ENCODE measurements at places on chromosomes 5 and 9.
A peak's percentile ranks its signal among the peaks of the same experiment; 100 is the strongest.

- DNase-seq = no peak
Observed at GRCh38 chr5:80754900-80755299, 100.1 kb upstream of the DHFR start.

GRCh38 chr5:5585751-5586341, 163.4 kb downstream of the ICE1 start:
- no peak for DNase-seq

DNA sequence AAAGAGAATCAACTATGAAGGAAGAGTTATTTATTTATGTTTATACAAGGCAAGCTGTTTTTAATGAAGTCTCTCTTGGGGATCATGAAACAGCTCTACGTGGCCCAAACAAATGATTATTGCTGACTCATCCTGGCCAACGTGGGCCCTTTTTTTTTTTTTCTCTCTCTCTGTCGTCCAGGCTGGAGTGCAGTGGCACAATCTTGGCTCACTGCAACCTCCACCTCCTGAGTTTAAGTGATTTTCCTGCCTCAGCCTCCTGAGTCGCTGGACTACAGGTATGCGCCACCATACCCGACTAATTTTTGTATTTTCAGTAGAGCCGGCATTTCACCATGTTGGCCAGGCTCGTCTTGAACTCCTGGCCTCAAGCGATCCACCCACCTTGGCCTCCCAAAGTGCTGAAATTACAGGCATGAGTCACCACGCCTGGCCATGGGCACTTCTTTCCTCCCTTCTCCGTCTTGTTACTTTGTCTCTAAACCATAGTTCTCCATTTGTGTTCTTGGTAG, 98.3 kb downstream of the BASP1 start:
- no peak for DNase-seq

DNA sequence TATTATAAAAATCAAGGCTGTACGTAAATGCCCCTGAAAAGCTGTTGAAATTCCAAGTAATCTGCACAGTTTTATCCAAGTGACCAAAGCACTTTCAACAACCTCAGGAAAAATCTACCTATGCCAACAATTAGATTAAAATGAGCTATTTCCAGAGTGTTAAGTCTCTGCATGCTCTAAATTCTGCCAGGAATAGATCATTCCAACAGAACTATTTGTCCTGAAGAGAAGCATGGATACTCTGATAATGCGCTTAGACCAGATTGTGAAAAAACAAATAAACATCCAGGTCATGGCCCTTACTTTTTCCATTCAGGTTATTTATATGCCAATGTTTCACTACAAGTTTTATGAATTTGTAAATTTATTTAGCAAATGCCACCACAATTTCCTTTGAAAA, 59.1 kb downstream of the PLK2 start:
- DNase-seq = no peak

DNA sequence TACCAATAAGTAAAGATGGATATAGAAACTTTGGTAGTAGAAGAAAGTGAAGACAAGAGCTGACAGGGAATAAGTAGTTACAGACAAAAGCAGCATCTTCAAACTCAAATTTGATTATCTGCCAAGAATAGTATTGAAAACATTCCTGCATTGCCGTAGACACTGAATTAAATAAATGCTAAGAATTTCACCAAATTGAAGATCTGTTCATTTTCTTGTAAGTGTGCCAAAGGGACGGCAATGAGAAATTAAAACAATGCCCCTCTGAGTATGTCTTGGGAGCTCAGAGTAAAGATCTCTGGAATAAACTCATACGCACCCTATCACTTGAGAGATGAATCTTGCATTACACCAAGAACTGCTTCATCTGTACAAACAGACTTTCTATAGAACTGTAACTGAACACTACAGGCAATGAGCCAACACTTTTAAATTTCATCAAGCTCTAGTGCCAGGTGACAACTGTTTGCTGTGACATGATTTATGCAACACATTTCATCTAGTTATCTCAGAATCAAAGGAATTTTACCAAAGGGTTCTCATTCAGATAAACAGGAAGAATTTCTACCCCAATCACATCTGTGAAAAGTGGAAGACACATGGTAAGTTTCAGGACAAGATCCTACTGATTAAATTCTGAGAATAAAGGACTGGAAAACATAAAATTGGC, 66.9 kb downstream of the RFX3 start:
- DNase-seq = no peak

- DNase-seq = no peak
Observed at GRCh38 chr5:181203093-181203711, 1.8 kb downstream of the TRIM7 start.

DNA sequence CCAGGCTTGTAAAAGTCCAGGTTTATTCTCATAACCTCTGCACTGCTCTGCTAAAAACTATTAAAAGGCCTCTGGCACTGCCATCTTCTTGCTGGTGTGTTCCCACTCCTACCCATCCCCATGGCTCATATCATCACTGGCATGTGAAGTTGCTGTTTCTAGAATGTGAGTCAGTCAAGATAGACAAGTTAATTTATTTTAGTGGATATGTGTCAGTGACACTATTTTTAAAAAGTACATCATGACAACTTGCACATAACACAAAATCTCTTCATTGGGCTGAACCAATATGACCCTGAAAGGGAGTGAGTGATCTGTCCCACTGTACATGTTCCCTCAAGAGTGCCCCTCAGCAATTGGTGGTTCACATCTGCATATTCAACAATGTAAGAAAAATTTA, 299.7 kb downstream of the NFIB start:
- no peak for DNase-seq

- DNase-seq = no peak
Observed at GRCh38 chr9:113341712-113342410, 1.8 kb upstream of the WDR31 start.

DNA sequence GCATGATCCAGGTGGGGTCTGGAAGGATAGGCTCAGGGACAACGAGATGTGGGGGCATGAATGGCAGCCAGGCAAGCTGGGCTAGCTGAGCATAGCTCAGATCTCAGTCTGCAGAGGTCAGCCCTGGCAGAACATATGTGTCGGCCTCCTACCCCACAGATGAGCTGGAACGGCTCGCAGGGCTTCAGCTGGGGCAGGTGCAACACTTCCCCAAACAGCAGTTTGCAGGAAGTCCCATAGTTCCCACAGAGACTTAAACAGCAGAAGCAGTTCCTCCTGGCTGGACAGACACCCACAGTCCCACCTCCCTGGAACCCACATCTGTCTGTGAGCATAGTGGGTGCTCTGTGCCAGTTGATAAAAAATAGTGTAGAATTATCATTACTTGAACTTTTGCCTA, 404.6 kb downstream of the GADD45G start:
- DNase-seq = peak; percentile 16

GRCh38 chr9:129487658-129488483, 133.0 kb downstream of the C9orf50 start:
- DNase-seq = no peak

DNA sequence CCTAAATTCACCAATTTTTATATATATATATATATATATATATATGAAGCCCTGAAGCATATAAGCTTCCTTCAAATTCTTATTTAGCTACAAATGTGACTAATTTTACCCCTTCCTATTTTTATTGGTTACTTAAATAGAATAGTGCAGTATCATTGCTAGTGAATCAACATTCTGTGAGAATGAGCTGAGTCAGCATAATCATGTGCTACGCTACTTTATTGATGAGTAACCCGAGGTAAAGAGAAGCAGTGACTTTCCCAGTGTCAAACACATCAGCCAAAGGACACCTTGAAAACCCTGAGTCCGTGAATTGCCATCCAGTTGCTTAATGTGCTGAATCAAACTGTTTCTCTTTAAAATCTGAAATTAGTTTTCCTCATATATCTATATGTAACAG, 546.2 kb downstream of the DMRTA1 start:
- no peak for DNase-seq

- no peak for DNase-seq
Observed at GRCh38 chr5:111856876-111857466, 100.0 kb upstream of the NREP start.

- no peak for DNase-seq
Observed at GRCh38 chr9:37925786-37926736, 22.1 kb upstream of the SLC25A51 start.

- DNase-seq = no peak
Observed at GRCh38 chr5:95847261-95847592, 24.7 kb upstream of the GLRX start.

GRCh38 chr5:171351536-171352073, 36.0 kb upstream of the NPM1 start:
- no peak for DNase-seq

DNA sequence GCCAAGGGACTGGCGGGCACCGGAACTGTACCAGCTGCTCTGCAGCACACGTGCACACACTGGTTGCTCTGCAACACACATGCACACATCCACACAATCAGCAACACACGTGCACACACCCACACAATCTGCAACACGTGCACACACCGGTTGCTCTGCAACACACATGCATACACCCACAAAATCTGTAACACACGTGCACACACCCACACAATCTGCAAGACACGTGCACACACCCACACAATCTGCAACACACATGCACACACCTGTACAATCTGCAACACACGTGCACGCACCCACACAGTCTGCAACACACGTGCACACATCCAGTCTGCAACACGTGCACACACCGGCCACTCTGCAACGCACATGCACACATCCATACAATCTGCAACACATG, 17.9 kb downstream of the PLEKHG4B start:
- DNase-seq = no peak

DNA sequence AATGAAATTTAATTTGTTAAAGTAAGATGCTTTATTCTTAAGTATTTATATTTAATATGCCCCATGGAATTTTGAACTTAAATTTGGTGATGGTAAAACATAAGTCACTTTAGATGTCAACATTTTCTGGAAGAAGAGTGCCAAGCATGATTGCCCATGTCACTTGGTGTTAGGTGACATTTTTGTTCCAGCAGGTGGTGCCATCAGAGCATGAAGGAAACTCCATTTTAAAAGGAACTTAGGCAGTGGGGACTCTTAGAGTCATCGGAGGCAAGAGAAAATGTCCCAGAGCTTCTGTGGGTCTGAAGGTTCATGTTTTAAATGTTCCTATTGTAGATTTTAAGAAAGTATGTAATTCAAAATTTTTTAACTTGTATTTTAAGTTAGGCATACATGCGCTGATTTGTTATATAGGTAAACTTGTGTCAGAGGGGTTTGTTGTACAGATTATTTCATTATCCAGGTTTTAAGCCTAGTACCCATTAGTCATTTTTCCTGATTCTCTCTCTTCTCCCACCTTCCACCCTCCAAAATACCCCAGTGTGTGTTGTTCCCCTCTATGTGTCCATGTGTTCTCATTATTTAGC, 789.3 kb downstream of the SEMA5A start:
- DNase-seq = no peak

- DNase-seq = no peak
Observed at GRCh38 chr5:76403766-76404222, 709 bp downstream of the IQGAP2 start.

DNA sequence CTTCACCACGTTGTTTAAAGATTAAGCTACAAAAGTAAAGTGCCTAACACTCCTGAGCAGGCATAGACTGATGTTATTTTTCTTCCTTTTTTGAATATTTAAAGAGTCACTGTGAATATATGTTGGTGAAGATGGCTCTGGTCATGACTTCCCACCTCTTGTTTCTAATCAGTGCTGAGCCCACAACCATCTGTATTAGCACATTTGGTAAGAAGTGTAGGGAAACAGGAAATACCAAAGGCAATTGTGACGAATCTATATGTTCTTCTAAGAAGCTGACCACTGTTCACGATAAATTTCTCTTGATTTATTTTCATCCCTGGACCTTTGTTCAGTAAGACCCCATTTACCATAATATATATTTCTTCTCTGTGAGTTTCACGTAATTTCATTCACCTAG, 108.3 kb upstream of the PCA3 start:
- no peak for DNase-seq

DNA sequence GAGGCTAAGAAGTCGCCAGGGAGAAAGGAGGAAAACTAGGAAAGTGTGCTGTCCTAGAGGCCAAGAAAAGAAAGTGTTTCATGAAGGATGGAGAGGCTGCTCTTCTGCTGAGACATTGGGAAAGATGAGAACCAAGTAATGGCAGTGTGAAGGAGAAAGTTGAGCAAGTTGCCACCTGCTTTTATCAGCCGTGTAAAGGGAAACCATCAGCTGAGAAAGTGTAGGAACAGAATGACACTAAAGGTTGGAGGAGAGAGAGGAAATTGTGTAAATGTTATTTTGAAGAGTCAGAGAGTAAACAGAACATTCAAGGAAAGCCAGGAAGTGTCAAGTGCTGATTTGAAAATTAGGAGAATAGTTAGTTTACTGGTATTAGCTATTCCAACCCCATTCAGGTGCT, 125.0 kb downstream of the CEMIP2 start:
- no peak for DNase-seq

DNA sequence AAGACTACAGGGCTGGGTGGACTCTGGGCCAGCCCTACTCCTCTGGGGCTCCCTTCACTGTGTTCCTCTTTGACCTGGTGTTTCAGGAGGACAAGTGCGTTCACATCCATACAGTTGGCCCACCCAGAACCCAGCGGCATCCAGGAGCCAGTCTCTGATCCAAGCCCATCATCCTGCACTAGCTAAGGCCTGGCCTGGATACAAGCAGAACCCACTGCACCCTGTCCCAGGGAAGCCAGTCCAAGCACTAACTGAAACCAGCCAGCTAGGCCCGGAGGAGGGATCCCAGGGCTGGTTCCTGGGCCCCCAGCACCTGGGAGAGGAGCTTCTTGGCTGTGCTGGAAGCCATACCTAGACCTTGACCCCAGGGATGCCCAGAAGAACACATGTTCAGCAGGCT, 4.1 kb upstream of the GBGT1 start:
- no peak for DNase-seq

DNA sequence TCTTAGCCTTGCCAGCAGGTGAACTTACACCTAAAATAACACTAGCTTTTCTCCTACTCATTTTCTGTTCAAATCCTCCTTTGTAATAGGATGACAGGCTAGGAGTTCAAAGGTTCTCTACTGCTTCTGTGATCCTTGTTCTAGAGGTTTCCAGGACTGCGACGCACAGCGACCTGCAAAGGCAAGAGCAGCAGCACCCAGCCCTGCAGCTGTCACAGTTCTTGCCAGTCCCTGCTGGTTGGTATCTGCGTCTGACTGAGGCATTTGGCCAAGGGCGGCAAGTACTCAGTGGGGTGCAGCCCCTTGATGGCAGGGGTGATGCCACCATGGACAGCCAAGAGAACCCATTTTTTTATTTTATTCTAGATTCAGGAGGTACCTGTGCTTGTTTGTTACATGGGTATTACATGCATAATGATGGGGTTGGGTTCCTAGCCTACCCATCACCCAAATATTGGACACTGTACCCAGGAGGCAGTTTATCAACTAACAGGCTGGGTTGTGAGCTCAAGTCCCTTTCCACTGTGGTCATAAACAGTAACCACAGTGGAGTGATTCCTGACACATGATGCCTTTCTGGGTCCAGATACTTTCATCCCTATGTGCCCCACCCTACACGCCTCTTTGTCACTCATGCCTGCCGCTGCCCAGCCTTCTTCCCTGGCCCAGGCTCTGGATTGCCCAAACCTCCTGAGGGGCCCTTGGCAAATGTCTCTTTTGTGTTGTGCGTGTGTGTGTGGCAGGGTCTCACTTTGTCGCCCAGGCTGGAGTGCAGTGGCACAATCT, 111.0 kb downstream of the GAPVD1 start:
- DNase-seq = no peak
